ENCODE measurements at places on chromosomes 13 and 19.

DNA sequence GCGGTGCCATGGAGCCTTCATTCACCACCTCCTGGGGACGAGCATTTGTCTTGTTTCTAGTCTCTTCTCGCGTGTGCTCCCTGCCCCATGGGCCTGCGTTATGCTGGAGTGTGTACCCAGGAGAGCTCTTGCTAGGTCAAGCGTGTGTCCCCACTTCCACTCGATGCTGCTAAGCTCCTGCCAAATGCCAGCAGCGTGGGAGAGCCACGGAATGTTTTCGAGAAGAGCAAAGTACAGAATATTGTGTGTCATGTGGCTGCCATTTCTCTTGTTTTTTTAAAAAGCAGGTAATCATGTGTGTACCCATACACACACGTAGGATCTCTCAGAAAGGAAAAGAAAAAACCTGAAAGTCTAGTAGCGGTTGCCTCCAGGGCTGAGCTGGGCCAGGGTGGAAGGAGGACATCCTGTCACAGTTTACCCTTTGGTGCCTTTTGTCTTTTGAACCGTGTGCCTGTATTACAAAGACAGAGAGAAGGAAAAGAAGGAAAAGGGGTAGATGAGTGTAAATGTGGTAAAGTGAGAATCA is 28.6 kb downstream of the PAK4 start:
- no peak for DNase-seq

DNA sequence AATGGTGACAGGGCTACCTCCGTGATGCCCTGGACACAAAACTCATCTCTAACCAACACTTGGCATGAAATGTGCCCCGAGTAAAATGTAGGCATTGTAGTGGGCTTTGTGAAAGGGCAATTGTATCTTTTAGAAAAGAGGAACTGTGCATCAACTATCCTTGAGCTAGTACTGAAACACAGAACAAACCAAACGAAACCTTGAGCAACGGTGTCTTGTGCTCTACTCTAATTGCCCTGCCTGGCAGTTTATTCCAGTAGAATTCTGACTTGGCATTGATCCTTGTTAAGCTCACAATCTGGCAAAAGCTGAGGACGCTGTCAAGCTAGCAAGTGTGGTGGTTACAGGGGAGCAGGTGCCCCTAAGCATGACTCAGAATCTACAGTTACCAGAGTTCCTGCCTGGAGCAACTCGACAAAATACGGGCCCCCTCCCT is 707.1 kb upstream of the SPRY2 start:
- no peak for DNase-seq

- DNase-seq = no peak
Observed at GRCh38 chr13:67554746-67555452, 324.8 kb upstream of the PCDH9 start.

DNA sequence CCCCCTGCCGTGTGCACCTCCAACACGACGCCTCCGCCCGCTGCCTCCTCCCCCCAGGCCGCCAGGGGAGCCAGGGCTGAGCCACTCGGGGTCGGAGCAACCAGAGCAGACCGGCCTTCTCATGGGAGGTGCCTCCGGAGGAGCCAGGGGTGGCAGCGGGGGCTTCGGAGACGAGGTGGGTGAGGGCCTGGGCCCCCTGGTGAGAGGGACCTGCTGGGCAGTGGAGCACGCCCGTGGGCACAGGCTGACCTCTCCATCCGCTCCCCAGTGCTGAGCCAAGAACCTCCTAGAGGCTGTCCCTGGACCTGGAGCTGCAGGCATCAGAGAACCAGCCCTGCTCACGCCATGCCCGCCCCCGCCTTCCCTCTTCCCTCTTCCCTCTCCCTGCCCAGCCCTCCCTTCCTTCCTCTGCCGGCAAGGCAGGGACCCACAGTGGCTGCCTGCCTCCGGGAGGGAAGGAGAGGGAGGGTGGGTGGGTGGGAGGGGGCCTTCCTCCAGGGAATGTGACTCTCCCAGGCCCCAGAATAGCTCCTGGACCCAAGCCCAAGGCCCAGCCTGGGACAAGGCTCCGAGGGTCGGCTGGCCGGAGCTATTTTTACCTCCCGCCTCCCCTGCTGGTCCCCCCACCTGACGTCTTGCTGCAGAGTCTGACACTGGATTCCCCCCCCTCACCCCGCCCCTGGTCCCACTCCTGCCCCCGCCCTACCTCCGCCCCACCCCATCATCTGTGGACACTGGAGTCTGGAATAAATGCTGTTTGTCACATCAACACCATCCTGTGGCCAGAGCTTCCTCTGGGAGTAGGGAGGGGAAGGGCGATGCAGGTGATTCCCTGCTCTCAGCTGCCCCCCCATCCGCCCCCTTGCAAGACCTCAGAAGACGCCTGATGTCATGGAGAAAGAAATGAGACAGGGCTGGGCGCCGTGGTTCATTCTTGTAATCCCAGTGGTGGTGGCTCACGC is 12.0 kb downstream of the BCAM start:
- DNase-seq = no peak

DNA sequence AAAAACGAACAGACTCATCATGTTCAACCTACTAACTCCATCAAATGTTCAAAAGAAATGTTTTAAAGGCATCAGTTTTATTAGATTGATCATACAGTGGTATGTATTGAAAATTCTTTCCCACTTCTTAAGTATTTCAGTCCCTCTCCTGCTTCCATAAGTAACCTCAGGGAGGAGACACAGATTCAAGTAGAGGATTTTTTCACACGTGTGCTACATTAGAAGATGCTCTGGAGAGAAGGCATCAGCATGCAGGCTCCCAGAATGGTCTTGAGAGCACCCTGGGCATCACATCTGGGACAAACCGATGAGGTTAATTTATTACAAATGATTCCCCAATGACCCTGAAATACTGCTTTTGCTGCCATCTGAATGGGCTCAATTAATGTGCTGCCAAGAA is 3.6 kb downstream of the GPR12 start:
- DNase-seq = no peak

DNA sequence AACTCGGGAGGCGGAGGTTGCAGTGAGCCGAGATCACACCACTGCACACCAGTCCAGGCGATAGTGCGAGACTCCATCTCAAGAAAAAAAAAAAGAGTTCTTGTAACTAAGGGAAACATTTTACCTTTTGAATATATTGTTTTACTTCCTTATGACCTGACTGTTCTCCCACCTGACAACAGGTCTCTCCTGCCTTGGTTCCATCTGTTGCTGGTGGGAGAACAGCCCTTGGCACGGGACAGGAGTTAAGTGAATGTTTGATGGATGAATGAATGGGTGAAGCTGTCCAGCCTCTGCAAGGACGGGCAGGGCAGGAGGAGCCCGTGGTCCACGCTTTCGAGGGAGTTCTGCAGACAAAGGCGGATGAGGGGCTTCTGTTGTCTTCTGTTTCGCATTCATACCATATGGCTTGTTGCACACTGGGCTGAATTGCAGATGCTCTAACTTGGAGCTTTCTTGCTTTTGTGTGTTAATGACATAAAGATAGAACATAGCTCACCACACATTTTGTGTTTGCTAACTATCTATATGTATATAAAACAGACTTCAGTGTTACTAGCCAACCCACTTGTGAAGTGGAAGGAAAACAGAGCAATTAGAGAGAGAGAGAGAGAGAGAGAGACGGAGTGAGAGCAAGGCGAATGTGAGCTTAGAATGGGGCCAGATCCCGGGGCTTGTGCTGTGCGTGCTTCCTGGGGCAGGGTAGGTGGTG is 16.2 kb upstream of the CCNE1 start:
- DNase-seq = no peak

DNA sequence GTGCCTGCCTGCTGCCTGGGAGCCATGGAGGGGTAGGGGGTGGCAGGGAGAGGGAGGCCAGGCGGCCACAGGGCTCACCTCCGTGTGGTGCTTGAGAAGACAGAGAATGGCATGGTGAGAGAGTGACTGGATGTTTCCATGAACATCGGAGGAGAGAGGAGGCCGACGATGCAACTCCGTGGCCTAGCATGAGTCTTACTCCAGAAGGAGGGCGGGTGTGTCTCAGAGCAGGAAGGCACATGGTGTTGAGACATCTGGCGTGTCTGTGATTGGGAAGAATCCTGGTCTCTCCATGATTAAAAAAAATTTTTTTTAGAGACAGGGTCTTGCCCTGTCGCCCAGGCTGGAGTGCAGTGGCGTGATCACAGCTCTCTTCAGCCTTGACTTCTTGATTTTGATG is 5.1 kb downstream of the IRGC start:
- DNase-seq = no peak

DNA sequence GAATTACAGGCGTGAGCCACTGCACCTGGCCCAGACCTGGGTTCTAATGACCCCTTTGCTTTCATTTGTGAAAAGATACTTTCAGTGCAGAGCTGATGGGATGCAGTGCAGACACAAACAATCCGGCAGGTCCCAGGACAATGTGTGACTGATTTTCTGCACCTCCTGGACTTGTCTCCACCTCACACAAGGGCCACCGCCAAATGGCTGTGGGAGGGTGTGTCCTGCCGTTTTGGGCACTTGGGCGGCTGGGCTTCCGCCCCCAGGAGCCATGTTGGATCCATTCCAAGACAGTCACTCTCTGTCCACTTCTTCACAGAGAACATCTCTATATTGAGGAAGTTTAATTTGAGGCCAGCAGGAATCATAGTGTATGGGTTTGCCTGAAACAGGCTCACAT is 112.3 kb upstream of the ZNF507 start:
- no peak for DNase-seq

DNA sequence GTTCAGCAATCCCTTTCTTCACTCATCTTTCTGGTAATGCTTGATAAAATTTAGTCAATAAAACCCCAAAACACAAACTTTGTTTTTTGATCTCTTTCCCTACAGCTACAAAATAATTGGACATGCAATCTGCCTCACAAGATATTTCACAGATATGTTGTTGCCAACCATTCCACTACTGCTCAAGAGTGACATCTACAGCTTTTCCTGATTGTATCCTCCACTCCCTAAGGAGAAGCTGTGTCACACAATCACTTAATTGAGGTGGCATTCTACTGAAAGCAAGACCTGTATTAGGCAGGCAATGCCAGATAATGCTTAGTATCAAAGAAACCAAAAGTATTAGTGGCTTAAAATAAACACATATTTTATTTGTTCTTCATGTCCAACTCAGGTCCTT is 1646.2 kb upstream of the SPRY2 start:
- DNase-seq = no peak

DNA sequence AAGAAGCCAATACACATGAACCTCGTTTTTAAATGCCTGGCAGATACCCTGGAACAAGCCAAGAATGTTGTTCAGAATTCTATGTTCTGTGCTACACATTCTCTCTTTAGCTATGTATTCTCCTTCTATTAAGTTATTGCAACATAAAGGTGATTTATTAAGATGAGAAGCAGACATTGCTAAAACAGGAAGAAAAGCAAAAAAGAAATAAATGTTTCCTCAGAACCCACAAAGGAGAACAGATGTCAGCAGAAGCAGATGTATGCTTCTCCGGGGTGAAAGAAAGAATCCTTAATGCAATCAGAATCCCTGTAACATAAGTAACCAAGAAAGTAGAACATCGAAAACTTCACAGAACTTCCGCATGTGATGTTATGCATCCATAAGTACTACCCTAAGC is 302.9 kb downstream of the DCT start:
- no peak for DNase-seq

- no peak for DNase-seq
Observed at GRCh38 chr13:23074075-23074828, 106.5 kb upstream of the SGCG start.

DNA sequence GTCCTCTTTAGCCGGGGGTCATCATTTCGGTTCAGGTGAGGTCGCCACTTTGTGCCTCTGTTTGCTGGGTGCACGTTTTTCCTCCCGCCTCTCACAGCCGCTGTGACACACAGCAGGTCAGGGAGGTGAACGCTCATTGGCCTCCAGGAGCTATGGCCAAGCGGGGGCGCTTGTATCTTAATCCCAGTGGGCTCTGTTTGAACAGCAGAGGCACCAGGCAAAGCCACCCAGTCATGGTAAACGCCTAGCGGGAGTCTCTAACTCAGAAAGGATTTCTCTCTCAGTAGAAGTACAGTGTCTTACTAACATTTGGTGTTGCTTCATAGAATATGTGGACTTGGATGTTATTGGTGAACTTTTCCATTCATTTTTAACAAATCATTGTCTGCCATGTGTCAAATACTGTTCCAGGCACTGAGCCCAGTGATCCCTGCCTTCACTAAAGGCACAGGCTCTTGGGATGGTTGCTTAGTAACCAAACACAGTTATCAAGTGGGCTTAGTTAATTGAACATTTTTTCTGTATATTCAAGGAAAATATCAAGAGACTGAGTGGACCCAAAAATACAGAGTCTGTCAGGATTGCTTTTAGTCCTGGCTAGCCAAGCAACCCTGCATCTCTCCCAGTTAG is 186.7 kb downstream of the STK24 start:
- no peak for DNase-seq

- no peak for DNase-seq
Observed at GRCh38 chr13:65063753-65064152, 2166.4 kb downstream of the PCDH9 start.

DNA sequence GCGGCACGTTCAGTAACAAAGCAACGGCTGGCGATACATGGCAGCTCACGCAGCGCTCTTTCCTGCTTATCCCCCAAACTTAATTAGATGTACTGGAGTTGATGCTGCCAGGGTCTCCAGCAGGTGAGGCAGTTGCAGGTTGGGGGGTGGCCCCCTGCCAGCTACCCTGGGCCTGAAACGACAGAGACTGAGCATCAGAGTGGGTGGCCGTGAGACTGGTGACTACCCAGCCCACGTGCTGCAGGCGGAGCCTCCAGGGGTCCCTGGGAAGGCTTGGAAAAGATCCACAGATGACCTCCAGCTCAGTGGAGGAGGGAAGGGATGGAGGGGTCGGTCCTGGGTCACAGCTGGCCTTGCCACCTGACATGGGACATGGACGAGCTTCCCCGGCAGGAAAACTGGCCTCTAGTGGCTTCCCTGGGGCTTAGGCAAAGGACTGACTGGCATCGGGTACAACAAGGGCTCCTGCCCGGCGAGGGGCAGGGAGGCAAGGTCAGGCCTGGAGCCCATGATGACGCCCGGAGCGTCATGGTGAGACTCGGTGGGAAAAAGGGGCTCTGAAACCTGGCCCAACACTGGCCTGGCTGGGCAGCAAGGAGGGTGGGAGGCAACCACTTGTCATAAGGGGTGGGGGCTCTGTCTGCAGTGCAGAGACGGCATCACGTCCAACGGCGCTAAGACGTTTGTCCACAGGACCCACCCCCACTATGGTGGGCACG is 24.0 kb downstream of the CILP2 start:
- DNase-seq = no peak

DNA sequence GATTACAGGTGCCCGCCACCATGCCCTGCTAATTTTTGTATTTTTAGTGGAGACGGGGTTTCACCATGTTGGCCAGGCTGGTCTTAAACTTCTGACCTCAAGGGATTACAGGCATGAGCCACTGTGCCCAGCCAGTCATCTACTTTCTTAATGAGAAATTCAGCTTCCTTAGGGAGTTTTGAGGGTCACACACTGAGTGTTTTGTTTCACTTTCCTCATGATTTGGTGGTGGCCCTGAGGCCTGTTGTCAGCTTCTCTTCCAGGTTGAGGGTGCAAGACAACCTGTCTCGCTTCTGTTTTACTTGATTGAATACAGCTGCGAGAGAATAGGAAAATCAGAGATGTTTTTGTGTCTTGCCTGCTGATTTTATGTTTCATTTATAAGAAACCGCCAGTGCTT is 9.9 kb downstream of the FRY start:
- no peak for DNase-seq
